ENCODE measurements at places on chromosomes 4 and X.

GRCh38 chr4:26530099-26530498 lies 39.8 kb upstream of the CCKAR start:
- DNase-seq, result no peak

DNA sequence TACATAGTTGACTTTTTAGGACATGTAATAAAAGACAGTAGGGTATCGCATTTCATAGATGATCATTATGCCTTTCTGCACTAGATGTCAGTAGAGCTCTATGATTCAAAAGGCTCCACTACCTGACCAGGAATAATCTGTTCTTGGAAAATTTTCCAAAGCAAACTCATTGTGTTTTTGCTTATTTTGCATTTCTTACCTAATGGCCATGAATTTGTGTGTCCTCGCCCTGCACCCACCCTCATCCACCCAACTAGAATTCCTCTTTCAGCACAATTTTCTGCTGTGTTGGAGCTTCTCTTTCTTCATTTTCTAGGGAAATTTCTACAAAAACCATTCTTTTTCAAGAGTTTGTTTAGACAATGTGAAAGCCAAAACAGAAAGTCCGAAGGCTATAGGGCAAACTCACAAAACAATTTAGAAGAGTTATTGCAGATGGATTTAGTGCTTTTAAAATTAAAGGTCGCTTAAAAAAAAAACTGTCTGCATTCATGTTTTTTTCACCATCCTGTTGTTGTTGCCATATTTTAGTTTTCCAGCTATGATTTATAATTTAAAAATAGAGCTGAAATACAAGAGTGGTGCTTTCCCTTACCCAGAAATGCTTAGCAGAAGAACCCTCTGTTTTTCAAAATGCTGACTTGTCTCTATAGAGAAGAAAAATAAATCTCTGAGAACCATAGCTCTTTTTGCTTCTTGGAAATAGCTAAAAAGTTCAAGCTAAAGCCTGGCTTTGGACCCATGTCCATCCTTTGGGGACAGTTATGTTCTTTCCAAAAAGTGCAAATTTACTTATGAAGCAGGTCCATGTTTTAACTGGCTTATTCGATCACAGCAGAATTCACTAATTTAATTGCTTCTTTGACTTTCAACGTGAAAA lies 183.7 kb downstream of the SPATA18 start:
- no peak for DNase-seq

GRCh38 chr4:1204286-1204827 lies 32.0 kb upstream of the SPON2 start:
- no peak for DNase-seq

- DNase-seq, result no peak
These were observed 174.4 kb upstream of the FGF13 start for GRCh38 chrX:138885886-138886285.

GRCh38 chr4:105661028-105661427 lies 47.5 kb downstream of the INTS12 start:
- no peak for DNase-seq
